Transverse colon (tissue), 4 donors: ENCODE measurements at places on chromosomes 7 and 10. TPM values are rescaled to one million over a fixed set of nuclear protein-coding genes. Genes with fewer than 3 reads are reported as not detected.

DNA sequence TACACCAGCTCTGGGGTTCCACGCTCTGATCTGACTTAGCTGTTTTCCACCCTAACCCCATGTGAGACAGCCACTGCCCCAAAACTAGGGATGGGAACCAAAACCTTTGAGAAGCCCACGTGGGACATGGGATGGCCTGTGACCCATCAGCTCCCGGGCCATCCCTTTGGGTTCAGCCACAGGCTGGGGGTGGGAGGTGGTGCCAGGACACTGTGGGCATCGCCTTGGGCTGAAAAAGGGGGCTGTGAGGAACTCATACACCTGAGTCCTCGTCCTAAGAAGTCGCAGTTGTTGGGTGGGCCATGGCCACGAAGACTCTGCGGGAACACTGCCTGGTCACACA, 379.1 kb downstream of the DNAJB6 start:
- no peak for DNase-seq
- no peaks in the 10 kb centered on the region for H3K36me3 ChIP-seq
- no peak overlapping the region for H3K27ac ChIP-seq
- no peaks in the 10 kb centered on the region for H3K27me3 ChIP-seq

DNA sequence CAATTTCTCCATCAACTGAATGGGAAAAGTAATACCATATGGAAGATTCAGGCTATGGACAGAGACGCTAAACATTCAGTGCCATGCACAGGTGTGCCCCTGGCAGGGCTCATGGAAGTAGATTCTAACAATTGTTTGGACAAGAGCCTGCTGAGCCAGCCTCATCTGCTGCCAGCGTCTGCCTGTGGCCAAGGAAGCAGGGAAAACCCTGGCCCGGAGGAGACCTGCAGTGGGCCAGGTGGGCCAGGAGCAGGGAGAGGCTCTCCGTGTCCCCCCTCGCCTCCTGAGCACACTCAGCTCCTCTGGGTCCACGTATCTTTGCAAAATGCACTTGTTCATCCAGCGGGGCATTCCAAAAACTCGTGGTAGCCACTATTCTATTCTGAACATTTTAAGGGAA, 130.1 kb downstream of the TCERG1L start:
- no peak overlapping the region for H3K27ac ChIP-seq
- H3K4me1 ChIP-seq = no peaks in the 10 kb centered on the region
- H3K36me3 ChIP-seq = no peaks in the 10 kb centered on the region
- no peak overlapping the region for H3K4me3 ChIP-seq

TMUB1 gene
- total RNA-seq = 67.5 TPM

DNA sequence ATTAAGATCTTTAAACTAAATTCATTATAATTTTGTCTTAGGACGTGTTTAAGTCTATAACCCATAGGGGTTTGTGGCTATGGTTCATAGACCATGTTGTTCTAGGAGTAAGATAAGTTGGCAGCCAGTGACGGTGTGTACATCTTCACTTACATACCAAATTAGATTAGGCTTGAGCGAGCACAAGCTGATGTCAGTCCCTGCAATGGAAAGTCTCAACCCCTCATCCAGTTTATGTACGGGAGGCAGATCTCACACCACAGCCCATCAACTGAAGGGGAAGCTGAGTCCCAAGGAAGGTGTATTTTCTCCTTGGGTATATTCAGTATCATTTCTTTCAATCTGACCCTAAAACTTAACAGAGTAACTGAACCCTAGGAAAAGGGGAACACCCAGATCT, 5.1 kb upstream of the SMC3 start:
- H3K36me3 ChIP-seq = no peaks in the 10 kb centered on the region
- no peak overlapping the region for H3K27ac ChIP-seq
- H3K4me1 ChIP-seq = peaks cover 6% of the 10 kb centered on the region
- H3K27me3 ChIP-seq = peaks cover 9% of the 10 kb centered on the region
- DNase-seq = no peak
- H3K4me3 ChIP-seq = no peak overlapping the region

DNA sequence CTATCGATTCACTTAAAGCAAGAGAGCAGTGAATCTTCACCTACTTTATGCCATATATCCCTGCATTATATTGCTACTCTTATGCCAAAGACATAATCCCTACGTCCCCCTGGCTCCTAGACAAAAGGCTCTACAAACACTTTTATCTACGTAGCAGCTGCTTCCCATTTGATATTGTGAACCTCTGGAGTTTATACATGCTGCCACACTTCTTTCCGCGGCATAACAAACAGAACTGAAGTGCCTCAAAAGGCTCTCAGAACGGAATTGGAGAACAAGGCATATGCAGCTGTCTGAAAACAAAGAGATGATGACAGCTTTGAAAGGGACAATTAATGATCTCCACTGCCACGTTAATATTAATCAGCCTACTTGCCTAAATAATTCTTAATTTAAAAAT, 985.6 kb upstream of the LRRN3 start:
- H3K27me3 ChIP-seq = no peaks in the 10 kb centered on the region
- no peaks in the 10 kb centered on the region for H3K36me3 ChIP-seq
- DNase-seq = no peak
- no peak overlapping the region for H3K4me3 ChIP-seq
- H3K27ac ChIP-seq = no peak overlapping the region
- no peaks in the 10 kb centered on the region for H3K4me1 ChIP-seq

C10orf105 gene
- not detected for total RNA-seq

ACTL6B gene
- not detected for total RNA-seq

PNLIPRP2 gene
- not detected for total RNA-seq

- no peak overlapping the region for H3K27ac ChIP-seq
- no peaks in the 10 kb centered on the region for H3K36me3 ChIP-seq
- no peaks in the 10 kb centered on the region for H3K4me1 ChIP-seq
- H3K4me3 ChIP-seq = no peak overlapping the region
- no peak for DNase-seq
- no peaks in the 10 kb centered on the region for H3K27me3 ChIP-seq
Measured at GRCh38 chr7:94062372-94062771, 58.2 kb upstream of the BET1 start.
